OCI-M1 (cell line): ENCODE measurements at places on chromosomes 2 and 18.

GRCh38 chr18:25587545-25587944 lies 235.6 kb upstream of the ZNF521 start:
- no peak for DNase-seq

DNA sequence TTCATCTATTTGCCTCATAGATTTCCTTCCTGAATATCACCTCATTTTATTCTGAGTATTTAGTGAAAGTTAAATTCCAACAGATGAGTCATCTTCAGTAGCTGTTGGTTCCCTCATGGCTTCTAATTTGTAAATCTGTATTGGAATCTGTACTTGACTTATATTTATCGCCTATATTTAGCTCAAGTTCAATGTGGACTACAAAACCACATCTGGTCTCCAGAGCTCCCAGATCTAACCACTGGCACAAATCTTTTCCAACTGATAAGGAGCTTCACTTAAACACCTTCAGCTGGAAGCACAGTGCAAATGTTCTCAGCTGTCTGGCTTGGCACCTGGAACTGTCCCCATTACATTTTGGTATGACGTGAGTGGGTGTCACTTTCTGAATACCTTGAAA lies 82.8 kb upstream of the DSEL start:
- no peak for DNase-seq

DNA sequence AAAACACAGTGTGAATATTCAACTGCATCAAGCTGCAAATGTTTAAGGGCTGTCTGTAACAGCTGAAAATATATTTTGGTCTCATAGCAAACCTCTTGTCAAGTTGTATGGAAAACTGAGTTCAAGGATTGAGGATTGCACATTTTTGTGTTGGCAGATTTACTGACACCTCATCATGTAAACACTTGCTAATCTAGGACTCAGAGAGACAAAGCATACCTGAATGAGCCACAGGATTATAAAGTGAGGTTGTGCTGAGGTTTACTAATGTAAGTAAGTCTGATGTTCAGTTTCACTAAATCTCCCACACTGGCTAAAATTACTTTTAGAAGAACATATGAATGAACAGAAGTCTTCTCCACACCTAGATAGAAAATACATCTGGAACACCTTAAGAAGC lies 1993.1 kb upstream of the CELF4 start:
- DNase-seq: no peak

DNA sequence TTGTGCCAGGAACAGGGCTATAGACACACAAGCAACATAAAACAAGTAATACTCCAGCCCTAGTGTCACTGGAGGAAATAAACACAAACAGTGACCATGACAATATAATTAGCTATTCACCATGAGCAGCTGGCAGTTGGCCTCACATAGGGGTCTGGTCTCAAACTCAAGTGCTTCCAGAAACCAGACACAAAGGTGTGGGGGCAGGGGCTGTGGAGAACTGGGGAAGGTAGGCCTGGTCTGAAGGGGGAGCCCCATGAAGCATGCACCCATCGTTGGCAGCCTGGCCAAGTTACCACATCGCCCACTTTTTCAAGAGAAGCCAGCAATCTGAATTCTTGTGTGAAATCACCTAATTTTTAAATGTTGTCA lies 49.5 kb upstream of the SP3 start:
- DNase-seq: no peak

- DNase-seq: no peak
These were observed 66.9 kb downstream of the OXER1 start for GRCh38 chr2:42696987-42697386.

- peak; percentile 39 for DNase-seq
These were observed 518.0 kb downstream of the ZNF516 start for GRCh38 chr18:75977081-75977480.

DNA sequence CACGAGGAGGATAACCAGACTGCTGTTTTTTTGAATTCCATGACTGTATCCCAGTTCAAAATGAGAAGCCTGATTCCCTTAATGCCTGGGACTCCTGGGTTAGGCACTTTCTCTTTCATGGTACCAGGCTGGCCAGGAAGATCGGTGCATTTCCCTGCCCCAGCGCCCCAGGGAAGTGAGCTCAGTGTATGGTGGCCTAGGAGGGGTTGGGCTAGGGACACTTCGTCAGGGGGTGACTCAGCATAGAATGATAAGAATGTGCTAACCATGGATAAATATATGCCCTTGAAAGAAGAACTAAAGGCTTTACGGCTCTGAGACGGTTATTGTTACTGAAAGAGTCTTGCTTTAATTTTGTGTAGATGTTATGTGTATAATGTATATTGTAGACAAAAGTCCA lies 27.5 kb upstream of the FAM237A start:
- DNase-seq: peak; percentile 93

GRCh38 chr2:7933672-7934071 lies 748.2 kb upstream of the ID2 start:
- DNase-seq: no peak

DNA sequence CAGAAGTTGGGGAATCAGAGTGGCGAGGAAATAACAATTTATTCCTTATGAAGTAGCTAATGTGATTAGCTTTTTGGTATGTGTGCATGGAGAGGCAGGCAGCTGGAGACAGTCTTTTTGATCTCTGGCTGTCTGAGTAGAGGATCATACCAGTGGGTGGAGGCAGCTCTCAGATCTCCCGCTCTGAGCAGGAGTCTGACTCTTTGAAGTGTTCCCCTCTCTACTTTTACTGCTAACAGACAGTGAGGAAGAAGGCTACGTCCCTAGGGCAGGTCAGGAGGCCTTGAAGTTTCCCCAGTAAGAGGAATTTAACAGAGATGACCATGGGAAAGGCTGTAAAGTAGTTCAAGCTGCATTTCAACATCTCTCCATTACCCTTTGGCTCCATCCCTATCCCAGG lies 111.9 kb upstream of the REG3A start:
- no peak for DNase-seq

GRCh38 chr2:164386231-164386630 lies 235.1 kb downstream of the GRB14 start:
- DNase-seq: no peak

DNA sequence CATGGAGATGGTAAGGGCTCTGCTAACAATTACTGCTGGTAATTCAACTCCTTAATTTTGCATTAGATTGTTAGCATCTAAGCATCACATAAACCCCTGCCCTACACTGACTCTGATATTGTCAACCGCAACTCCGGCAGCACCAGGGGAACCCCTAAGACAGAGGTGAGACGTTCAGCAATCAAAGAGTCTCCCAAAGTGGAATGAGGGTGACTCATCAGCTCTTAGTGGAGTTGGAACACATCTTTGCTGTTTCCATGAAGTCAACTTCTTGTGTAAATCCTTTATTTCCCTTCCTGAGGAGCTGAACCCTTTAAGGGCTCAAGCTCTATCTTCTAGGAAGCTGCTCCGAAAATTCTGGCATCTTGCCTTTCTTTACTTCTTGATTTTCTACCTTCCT lies 52.1 kb downstream of the ABCG8 start:
- DNase-seq: no peak

DNA sequence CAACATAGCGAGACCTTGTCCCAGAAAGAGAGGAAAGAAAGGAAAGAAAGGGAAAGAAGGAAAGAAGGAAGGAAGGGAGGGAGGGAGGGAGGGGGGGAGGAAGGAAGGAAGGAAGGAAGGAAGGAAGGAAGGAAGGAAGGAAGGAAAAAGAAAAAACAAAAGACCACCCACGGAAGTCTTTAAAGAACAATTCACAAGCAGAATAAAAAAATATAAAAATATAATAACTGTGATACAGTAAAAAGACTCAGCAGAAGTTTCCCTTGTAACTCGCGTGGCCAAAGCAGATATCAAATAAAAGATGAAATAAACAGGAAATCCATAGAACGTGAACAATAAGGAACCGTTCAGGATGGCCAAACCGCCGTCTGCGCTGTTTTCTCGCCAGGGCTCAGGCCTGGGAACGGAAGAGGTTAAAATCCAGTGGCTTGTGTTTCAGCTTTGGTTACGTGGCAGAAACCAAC lies 1.2 kb upstream of the SLC1A4 start:
- DNase-seq: peak; percentile 82
